ENCODE measurements at places on chromosomes 12 and 14.
A peak's percentile ranks its signal among the peaks of the same experiment; 100 is the strongest.

- no peak for DNase-seq
Observed at GRCh38 chr12:14928931-14929330, 9.4 kb downstream of the ERP27 start.

GRCh38 chr12:124520265-124520701 is 47.1 kb downstream of the NCOR2 start:
- DNase-seq = peak; percentile 20

DNA sequence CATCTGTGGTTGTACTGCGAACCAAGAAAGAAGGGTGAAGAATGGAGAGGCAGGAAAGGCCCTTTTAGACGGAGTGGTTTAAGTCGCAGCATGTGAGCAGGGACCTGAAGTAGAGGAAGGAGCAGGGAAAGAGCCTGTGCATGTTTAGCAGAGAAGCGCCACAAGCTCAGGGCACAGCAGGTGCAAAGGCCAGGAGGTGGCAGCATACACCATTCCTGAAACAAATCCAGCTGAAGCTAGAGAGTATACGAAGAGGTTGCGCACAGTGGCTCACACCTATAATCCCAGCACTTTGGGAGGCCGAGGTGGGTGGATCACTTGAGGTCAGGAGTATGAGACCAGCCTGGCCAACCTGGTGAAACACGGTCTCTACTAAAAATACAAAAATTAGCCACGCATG is 49.9 kb downstream of the HELB start:
- DNase-seq = no peak

- no peak for DNase-seq
Observed at GRCh38 chr12:9184276-9184675, 23.9 kb downstream of the PZP start.

- peak; percentile 25 for DNase-seq
Observed at GRCh38 chr12:30286345-30286926, 409.2 kb downstream of the IPO8 start.

DNA sequence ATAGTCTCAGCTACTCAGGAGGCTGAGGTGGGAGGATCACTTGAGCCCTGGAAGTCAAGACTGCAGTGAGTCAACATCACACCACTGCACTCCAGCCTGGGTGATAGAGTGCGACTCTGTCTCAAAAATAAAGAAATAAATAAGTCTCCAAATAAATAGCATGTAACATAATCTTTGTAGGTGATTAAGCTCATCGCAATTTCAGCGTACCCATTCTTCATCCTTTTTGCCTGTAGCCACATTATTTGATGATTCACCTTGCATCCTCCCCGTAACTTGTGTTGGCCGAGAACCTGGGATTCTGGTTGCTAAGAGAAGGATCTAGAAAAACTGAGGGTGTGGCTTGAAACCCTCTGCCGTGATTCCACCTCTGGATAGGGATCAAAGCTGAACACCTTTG is 115.1 kb downstream of the GALC start:
- no peak for DNase-seq

DNA sequence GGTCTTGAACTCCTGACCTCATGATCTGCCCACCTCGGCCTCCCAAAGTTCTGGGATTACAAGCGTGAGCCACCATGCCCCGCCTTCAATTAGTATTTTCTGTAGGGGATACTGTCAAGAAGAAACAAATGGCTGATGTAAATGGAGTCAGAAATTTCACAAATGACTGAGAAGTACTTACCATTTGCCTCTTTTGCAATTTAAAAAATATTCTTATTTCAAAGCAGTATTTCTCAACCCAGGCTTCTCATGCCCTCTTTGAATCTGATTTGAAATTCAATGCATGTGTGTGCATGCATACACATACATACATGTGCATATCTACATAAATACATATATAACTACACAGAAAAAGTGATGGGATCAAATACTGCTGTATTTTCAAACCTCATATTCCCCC is 4.4 kb downstream of the PSMA6 start:
- DNase-seq = no peak

GRCh38 chr12:99984271-99985128 is at the start of gene ANKS1B:
Gene ANKS1B, minus strand, starts transcription at chr12:99984936. Its CDS starts 699 bp downstream, at chr12:99984237.
- peak; percentile 68 for DNase-seq

- no peak for DNase-seq
Observed at GRCh38 chr12:55624056-55624455, 12.6 kb upstream of the OR10P1 start.

DNA sequence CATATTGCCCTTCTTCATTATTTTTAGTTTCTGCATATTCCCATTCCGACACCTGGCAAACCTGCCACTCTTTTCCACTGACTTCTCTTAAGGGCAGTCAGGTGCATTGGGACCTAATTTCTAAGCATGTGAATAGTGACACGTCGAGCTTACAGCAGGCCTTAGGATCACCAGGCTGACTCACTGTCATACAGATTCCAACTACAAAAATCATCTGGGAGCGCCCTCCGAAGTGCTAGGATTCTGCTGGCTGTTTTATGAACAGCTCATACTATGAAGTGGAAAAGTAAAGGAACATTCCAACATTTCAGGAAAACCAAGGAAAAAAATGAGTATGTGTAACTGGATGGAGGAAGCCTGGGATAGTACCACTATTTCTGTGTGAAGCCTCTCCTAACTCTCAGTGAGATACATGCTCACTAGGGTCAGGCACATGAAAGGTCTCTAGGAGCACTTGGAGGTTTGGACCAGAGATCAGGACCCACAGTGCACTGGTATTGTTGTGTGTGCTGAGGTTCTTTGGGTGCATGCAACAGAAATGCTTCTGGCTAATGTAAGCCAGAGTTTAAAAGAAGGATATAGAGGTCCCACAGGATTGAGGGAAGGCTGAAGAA is 257.4 kb downstream of the ZFP36L1 start:
- DNase-seq = no peak

DNA sequence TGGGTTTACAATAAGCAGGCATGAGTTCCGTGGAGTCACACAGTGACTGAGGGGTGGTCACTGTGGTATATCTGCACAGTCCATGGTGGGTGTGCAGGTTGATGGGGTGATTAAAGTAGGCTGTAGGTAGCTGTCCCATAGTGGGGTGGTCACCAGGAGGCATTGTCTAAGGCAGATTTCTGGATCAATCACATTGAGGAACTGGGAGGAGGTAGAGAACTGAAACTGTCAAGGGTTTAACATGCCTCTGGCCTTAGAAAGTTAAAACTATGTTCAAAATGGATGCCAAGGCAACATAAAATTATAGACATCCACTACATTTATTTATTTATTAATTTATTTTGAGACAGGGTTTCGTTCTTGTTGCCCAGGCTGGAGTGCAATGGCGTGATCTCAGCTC is 8.3 kb downstream of the ADCK1 start:
- no peak for DNase-seq

DNA sequence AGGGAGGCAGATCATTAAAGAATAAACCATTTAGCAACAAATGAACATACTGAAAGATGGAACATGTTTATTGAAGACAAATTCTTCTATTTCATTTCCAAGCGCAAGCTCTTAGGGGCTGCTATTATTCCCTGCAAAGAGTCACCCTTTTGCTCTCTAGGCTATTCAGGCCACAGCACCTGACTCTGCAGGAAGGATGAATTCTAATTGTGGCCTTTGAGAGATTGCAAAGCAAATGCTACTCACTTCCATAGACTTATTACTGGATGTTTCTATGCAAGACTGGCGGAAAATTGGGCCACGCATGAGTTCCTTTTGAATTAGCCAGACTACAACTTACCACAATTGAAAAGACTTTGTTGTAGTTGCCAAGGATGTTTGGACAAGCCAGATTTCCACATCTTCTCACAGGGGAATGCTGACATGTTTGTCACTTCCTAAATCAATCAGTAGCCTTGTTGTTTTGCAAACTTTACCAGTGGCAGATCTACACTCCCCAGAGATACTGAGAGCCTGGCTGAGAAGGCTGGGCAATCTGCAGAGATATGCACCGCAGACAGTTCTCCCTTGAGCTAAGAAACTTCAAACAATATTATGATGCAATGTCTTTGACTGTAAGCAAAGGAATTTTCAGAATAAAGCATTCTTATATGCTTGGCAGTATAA is 334.3 kb upstream of the SYT1 start:
- no peak for DNase-seq

GRCh38 chr14:66709291-66709690 is 201.3 kb downstream of the GPHN start:
- no peak for DNase-seq

- no peak for DNase-seq
Observed at GRCh38 chr12:114555451-114555850, 128.5 kb downstream of the TBX3 start.

DNA sequence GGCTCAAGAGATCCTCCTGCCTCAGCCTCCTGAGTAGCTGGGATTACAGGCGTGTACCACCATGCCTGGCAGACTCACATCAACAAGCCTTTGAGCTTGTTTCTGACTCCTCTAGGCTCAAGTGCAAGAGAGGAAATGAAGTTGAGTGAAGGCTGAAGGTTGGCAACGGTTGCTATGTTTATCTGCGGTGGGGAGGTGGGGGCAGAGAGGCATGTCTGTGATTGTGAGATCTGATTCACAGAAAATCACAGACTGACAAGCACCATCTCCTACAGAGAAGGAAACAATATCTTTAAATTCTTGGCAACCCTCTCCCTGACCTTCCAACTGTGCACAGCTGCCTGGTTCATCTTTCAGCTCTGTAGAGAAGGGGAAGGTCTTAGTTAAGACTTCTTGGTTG is 22.1 kb upstream of the NINJ2 start:
- DNase-seq = no peak

DNA sequence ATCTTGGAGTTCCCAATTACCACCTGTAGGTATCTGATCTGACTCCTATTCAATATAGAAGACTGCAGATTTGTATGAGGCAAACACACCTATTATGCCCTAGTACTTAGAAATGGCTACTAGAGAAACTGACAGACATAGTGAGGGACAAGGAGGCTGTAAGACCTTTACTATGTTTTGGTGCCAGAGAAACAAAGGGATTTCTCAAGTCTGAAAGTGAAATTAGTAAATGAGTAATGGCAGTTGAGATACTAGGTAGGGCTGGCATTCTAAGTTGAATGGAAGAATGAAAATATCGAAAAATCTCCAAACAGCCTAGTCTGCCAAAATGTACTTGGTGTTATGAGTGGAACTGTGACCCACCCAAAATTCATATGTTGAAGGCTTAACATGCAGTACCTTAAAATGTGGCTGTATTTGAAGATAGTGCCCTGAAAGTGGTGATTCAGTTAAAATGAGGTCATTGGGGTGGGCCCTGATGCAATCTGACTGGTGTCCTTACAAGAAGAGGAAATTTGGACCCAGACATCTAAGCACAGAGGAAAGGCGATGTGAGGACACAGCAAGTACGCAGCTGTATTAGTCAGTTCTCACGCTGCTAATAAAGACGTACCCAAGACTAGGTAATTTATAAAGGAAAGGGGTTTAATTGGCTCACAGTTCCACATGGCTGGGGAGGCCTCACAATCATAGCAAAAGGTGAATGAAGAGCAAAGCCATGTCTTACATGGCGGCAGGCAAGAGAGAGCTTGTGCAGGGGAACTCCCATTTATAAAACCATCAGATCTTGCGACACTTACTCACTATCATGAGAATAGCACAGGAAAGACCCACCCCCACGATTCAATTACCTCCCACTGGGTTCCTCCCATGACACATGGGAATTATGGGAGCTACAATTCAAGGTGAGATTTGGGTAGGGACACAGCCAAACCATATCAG is 127.0 kb downstream of the APAF1 start:
- no peak for DNase-seq

GRCh38 chr12:55965240-55965639 is 602 bp downstream of the PMEL start:
- DNase-seq = no peak

DNA sequence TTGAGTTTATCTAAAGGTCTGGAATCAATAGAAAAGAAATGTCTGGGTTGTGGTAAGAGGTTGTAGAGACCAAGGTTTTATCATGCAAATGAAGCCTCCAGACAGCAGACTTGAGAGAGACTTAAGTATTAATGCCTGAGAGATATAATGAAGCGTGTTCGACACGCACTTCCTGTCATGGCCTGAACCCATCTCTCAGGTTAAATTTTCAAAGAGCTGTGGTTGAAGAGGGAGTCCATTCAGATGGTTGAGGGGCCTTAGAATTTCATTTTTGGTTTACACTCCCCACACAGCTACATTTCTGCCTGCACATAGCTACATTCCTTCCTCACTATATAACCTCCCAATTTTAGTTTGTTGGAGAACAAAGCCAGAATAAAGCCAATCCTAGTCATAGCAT is 10.1 kb upstream of the CLEC12A start:
- DNase-seq = no peak

DNA sequence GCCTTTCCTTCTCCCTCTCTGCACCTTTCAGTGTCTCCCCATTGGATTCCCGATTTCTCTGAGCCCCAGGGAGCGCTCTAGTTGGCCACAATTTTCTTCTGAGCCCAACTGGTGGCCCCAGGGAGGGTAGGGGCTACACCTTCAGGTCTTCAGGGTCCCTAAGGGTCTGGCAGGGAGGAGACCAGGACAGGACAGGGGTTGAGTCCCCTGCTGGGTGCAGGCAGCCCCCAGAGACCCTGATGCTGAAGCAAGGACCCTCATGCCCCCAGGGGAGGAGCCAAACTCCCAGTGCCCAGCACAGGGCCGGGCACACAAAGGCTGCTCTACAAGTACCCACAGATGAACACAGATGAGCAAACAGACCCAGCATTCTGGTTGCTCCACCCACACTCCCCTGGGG is 12.7 kb downstream of the FOXN4 start:
- no peak for DNase-seq

DNA sequence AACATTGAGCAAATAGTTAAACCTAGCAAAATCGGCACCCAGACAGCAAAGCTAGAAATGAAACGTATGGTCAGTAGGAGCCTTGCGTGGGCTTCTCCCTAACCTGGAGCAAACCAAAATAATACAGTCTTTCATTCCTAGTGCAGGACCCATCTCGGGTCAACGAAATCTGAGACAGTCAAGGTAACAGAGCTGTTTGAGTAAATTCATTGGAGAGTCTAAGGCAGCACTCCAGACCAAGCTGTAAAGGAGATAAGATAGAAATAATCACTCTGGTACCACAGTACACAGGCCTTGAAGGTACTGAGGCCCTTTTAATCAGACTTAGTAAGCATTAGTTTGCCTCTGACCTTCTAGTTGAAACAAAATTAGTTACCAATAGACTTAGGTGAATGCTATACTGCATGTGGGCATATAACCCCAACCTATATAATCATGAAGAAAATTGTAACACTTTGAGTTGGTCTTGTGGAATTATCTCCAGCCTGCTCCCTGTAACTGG is 54.4 kb upstream of the BICD1 start:
- DNase-seq = no peak

GRCh38 chr14:88488897-88489296 is 65.9 kb downstream of the PTPN21 start:
- no peak for DNase-seq

- DNase-seq = no peak
Observed at GRCh38 chr12:125132698-125133400, 67.6 kb downstream of the AACS start.

- no peak for DNase-seq
Observed at GRCh38 chr12:3330976-3331510, 160.0 kb upstream of the PRMT8 start.

- DNase-seq = no peak
Observed at GRCh38 chr14:71054706-71055105, 147.4 kb downstream of the PCNX1 start.
